ENCODE measurements at places on chromosomes 1 and 21.

DNA sequence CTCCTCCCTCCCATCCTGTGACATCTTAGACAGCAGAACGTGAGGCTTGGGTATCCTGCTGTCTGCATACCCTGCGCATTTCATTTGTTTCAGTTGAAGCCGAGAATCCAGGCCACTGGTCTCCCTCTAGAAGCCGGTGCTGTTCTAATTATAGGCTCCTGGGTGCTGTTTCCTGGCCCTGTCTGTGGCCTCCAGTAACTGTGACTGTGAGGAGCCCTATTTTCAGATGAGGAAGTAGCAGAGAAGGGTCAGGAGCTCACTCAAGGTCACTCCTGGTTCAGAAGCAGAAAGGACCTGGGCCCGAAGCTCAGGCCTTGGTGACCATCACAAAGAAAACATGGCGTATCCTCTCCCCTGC is 24.0 kb downstream of the COQ8A start:
- no peak for DNase-seq

- no peak for DNase-seq
Measured at GRCh38 chr1:162566870-162567269, 5.3 kb downstream of the UAP1 start.

GRCh38 chr1:21338573-21339355 is 48.5 kb upstream of the ECE1 start:
- DNase-seq, result no peak

- no peak for DNase-seq
Measured at GRCh38 chr21:43369124-43369523, 57.8 kb downstream of the SIK1 start.

- DNase-seq, result peak; percentile 8
Measured at GRCh38 chr1:35605867-35606182, 32.7 kb downstream of the TFAP2E start.

DNA sequence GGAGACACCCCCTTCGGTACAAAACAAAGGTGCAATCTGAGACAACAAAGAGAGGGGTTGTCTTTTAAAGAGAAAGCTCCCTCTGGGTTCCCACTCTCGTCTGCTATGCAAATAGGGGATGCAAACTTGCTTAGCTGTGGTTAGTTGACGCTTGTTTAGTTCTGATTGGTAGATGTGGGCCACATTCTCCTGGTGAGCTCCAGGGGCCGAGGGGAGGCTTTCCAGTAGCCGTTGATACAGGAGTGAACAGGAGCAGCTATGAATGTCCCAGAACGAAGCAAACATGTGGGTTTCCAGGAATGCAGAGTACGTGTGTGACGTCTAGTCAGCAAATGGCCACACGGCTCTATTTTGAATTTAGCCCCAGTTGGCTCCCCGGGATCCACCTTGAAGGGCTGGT is 14.7 kb downstream of the TFF2 start:
- DNase-seq, result peak; percentile 22

DNA sequence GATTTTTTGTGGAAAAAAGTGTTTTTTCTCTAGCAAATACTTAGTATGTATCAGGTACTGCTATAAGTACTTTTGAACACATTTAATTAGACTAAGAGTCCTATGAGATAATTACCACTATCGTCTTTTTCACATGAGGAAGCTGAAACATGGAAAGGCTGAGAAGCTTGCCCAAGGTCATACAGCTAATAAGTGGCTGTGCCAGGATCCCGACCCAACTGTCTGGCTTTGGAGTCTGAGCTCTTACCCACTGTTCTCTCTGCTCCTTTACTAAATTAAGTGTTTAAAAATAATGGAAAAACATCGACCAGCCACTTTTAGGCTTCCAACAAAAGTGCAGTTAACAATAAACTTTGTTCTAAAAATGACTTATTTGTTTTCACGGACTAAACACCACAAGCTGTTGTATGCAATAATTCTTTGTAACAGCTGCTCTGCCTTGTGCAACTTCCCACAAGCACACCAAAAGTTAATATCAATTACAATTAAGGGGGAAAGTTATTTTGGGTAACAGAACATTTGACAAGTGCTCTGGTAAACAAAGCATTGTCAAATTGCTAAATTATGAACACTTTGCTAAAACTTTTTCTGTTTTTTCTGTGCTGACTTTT is 75.7 kb downstream of the CRB1 start:
- DNase-seq, result no peak

DNA sequence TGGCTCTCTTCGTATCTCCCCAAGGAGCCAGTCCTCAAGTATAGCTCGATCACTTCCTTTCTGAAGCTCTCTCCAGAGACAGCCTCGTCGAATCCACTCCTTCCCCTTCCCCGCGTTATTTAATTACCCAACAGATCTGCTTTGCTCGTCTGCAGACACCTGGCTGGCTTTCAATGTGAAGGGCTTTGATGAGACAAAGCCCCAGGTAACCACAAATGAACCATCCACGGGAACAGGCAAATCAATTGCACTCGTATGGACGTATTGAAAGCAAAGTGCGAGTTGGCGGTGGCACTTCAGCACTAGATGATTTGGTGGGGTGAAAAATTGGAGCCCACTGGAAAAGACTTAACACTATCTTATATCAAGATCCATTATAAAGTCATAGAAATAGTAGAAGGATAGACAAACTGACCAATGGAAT is 364 bp upstream of the BCAR3 start:
- DNase-seq, result no peak

- DNase-seq, result no peak
Measured at GRCh38 chr21:40618191-40618973, 228.6 kb downstream of the DSCAM start.

GRCh38 chr1:63810936-63811469 is 37.2 kb downstream of the ROR1 start:
- no peak for DNase-seq

GRCh38 chr21:42496839-42497202 is 797 bp upstream of the RSPH1 start:
- no peak for DNase-seq

DNA sequence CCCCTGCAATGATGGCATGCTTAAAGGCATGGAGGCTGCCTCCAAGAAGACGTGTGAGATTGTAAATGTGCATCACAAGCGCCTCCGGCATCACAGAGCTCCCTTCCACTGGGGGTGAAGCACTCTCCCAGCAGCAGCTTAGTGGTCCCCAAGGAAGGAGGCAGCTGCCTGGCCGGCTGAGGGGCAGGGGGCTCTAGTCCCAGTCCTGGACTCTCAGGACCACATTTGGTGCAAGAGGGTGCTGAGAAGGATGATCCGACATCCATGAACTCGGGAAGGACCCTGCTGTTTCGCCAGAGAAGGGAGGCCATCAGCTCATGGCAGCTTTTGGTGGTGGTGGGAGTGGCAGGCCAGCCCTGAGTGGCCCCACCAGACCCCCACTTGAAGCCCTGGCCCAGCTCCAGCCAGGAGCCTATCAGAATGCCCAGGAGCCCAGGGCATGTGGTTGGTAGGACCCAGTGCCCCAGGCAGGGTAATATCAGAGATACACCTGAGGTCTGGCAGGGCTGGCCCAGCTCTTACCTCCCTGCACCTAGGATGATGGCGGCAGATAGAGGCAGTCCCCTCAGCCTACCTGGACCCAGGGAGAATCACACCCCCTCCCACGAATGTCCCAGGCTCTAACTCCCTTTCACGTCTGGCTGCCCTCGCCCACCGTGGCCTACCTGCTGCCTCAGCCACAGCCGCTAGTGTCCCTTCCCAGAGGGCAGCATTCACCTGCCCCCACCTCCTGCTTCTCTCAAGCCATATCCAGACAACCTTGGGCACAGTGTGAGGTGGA is 2.4 kb upstream of the WNT9A start:
- DNase-seq, result no peak

DNA sequence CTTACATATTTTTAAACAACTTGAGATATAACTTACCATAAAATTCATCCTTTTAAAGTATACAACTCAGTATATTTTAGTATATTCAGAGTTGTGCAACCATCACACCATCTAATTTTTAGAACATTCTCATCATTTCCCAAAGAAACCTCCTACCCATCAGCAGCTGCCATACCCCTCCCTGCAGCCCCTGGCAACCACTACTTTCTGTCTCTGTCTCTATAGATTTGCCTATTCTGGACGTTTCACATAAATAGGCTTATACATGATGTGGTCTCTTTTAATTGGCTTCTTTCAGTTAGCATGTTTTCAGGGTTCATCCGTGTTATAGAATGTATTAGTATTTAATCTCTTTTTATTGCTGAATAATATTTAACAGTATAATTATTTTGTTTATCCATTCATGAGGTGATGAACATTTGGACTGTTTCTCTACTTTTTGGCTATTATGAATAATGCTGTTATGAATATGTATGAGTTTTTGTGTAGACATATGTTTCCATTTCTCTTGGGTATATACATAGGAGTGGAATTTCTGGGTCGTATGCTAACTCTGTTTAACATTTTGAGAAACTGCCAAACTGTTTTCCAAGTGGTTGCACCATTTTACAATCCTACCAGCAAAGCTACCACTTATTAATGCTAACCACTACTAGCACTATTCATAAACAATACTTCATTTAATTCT is 29.5 kb downstream of the WDR26 start:
- DNase-seq, result no peak

DNA sequence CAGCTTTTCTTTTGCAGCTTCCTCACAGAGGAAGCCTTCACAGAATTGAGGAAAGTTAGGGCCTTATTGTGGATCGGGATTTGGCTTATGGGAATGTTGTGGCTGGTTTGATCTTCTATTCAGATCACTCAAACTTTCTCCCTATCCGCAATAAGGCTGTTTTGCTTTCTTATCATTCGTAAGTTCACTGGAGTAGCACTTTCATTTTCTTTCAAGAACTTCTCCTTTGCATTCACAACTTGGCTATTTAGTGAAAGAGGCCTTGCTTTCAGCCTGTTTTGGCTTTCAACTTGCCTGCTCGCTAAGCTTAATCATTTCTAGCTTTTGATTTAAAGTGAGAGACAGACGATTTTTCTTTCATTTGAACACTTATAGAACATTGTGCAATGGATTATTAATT is 181.9 kb upstream of the B3GALT2 start:
- no peak for DNase-seq

- DNase-seq, result no peak
Measured at GRCh38 chr1:47972864-47973432, 24.2 kb downstream of the TRABD2B start.

- no peak for DNase-seq
Measured at GRCh38 chr1:1760345-1760650, 18.0 kb downstream of the NADK start.

- DNase-seq, result no peak
Measured at GRCh38 chr1:220982686-220983085, 103.4 kb downstream of the HLX start.

DNA sequence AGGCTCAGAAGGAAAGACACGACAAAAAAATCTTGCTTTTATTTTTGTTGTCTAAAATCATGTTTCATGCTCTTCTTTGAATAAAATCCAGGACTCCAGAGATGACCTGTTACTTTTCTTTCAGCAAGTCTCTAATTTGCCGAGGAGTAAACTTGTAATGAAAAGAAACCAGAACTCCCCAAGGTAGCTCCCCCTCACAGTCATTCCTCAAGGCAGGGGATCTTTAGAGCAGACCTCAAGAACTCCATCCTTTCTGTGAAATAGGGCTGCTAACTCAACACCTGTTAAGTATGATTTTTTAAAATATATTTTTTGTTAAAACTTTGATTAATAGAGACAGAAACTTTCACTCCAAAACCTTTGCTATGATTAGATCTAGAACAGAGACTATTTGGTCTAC is 82.7 kb upstream of the ABCD3 start:
- DNase-seq, result no peak

DNA sequence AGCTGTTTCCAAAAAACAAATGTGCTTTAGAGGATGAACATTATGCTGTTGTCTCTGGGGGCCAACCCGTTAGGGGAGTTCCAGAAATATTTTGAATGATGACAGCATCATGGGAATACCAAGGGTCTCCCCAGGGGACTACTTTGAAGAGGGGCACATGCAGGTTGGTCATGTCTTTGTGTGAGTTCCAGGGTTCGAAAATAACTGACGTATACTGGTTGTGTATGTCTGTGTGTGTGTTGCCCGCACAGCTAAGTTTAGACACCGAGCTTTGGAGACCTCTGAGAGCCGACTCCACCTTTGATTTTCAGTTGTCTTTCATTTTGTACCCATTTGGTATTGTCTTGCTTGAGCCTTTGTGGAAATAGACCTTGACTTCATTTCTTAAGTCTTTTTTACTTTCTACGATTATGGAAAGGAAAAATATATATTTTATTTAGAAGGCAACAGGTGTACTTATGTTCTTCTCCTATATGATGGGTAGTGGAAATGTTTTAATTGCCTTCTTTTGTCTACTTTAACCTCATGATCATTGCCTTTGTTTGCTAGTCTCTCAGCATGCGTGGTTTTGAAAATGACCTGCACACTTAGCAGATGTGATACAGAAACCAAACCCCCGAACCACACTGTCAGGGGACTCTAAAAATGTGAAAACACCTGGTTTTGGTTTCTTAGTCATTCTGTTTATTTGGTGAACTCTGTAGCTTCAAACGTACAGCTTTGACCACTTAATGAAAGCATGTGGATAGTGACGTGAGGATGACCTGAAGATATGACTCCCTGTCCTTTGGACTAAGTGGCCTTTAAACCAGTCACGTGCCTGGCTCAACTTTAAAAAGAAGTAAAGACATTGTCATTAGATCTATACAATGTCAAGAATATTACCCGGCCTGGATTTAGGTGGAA is 56.5 kb downstream of the GALNT2 start:
- DNase-seq, result peak; percentile 67

DNA sequence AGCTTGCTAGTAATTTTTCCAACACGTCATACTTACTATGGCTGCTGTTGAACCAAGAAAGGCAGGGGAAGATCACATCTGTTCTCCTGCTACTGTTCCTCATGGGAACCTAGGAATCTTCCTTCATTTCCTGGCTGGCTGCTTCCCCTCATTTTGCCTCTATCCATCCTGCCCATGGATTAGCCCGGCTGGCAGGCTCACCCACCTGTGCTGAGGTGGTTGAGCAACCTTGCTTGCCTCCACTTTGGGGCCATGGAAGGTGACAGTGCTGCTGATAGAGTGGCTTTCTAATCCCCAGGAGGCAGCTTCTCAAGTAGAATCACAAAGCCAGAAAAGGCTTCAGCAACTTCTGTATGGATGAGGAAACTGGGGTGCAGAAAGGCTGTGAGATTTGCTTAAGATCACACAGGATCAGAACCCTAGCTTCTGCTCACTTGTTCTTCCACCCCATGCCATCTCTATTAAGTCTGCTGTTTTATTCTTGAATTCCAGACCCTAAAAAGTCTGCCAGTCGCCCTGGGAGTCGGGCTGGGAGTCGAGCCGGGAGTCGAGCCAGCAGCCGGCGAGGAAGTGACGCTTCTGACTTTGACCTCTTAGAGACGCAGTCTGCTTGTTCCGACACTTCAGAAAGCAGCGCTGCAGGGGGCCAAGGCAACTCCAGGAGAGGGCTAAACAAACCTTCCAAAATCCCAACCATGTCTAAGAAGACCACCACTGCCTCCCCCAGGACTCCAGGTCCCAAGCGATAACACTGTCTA is 6.2 kb upstream of the BMP8A start:
- no peak for DNase-seq

Data from A172 (cell line).